ENCODE measurements at places on chromosomes 6 and 20. TPM values are rescaled to one million over a fixed set of nuclear protein-coding genes. Genes with fewer than 3 reads are reported as not detected.

STK35 gene
- 23.2 TPM for total RNA-seq

DNA sequence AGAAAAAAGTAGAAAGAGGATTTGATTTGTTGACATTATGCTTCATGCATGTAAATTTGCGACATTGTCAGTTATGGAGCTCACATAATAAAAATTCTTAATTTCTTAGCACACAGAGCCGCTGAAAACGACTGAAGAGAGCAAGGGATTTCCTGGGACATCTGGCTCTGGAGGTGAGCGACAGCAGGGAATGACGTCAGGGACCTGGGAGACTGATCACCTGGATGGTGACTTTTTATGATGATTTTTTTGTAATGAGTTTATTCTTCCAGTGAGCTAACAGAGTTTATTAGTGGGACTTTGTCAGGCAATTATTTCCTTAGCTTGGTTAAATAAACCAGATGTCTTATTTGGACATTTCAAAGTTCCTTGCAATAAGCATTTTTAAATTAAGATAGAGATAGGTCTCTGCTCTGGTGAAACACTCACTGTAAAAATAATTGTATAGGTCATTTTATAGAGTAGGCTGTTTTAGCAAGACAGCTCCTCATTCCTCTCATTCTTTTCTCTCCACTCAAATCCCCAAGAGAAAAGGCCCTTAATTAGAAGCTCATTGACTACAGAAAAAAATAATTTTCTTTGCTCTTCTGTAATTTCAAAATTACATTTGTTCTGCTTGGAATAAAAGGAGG lies 19.4 kb downstream of the TMEM200A start:
- no peak overlapping the region for H3K4me3 ChIP-seq
- H3K36me3 ChIP-seq, result no peaks in the 10 kb centered on the region
- H3K27me3 ChIP-seq, result no peaks in the 10 kb centered on the region
- DNase-seq, result no peak

GRCh38 chr6:47490676-47491075 lies 13.1 kb downstream of the CD2AP start:
- no peak overlapping the region for H3K4me3 ChIP-seq
- peaks cover 3% of the 10 kb centered on the region for H3K4me1 ChIP-seq
- no peaks in the 10 kb centered on the region for H3K27me3 ChIP-seq

DNA sequence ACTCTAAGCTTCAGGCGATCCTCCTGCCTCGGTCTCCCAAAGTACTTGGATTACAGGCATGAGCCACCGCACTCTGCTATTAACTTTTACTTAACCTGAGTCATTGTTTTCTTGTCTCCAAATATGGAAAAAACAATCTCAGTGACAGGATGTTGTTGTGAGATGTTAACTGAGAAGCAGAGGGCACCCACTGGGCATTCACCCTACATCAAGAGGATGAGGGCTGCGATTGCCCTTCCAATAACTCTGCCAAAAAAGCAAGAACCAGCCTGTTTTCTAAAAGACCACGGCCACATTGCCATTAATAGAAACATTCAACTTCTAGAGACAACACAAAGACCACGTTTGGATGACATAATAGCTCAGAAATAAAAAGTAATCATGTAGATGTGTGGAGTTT lies 107.6 kb upstream of the SGK1 start:
- no peak overlapping the region for H3K4me3 ChIP-seq
- no peaks in the 10 kb centered on the region for H3K36me3 ChIP-seq
- H3K27ac ChIP-seq, result no peak overlapping the region
- H3K4me1 ChIP-seq, result peaks cover 7% of the 10 kb centered on the region

DNA sequence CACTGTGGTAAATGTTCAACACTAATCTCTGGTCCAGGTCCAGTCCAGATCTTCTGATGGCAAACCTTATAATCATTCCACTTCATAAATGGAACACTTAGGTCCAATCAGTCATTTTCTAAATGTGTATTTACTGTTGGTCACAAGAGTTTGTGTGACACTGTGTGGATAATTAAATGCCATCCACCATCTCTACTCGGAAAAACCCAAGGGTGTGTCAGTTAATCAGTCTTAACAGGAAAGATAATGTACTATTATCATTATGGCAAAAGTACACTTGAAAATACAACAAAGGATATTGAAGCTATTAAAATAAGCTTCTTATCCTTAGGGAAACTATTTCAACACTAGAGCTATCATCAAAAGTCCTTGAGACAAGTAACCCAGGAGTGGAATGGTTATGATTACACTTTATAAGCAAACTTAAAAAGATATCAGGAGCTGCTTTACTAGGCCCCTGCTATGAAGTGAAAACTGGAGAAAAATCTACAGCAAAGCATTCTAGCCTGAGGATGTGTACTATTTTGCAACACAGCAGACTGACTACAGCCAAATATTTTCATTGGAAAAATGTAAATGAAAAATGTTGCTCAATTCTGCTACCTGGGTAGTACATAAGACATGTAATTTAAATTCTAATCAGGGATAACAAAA lies 227.9 kb downstream of the LAMA2 start:
- H3K27ac ChIP-seq, result no peak overlapping the region
- H3K27me3 ChIP-seq, result no peaks in the 10 kb centered on the region
- no peak for DNase-seq
- no peak overlapping the region for H3K4me3 ChIP-seq

DNA sequence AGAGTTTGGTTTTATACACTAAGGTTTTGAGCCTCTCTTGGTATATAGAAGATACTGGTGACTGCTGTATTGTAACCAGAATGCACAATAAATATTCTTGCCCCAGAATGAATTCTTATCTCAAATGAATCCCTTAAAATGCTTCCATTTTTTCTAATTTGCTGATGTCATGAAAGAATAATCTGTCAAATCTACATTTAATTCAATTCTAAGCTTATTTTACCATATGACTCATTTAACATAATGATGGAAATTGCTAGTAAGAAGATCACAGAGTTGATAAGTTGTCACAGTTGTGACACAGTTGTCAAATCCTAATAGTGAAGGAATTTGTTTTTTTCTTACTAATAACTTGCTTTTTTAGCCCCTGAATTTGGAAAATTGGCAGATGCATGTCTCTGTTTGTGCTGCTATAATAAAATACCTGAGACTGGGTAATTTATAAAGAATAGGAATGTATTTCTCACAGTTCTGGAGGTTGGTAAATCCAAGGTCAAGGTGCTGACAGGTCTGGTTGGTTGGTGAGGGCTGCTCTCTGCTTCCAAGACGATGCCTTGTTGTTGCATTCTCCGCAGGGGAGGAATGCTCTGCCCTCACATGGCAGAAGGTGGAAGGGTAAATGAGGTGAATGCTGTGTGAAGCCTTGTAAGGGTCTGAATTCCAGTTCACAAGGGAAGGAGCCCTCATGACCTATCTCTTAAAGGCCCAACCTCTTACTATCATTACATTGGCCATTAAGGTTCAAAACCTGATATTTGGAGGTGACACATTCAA lies 4.7 kb downstream of the ECT2L start:
- no peaks in the 10 kb centered on the region for H3K27me3 ChIP-seq
- DNase-seq, result no peak
- no peak overlapping the region for H3K27ac ChIP-seq
- H3K4me3 ChIP-seq, result no peak overlapping the region
- peaks cover 13% of the 10 kb centered on the region for H3K4me1 ChIP-seq

- no peaks in the 10 kb centered on the region for H3K27me3 ChIP-seq
- H3K4me1 ChIP-seq, result peaks cover 6% of the 10 kb centered on the region
- DNase-seq, result no peak
- H3K27ac ChIP-seq, result no peak overlapping the region
Observed at GRCh38 chr6:145842693-145843546, 28.3 kb upstream of the FBXO30 start.

DNA sequence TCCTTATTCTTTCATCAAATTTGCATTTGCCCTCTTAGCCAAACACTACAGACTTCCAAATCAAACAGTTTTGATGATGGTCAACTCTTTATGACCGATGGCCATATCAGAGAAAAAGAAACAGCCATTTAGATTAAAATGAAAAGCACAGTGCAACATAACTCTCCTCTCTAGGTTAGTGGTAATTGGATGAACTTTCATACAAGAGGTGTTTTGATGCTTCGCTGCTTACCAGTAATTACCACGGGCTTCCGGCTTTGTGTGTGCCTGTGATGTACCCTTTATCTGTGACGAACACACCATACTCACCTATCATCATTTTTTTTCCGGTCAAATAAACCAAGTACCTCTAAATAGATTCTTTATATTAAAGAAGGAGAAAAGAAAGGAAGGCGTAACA lies 181.8 kb downstream of the FOXA2 start:
- no peak overlapping the region for H3K4me3 ChIP-seq
- peaks cover 21% of the 10 kb centered on the region for H3K4me1 ChIP-seq
- peaks cover 8% of the 10 kb centered on the region for H3K27me3 ChIP-seq
- H3K36me3 ChIP-seq, result no peaks in the 10 kb centered on the region
- H3K27ac ChIP-seq, result no peak overlapping the region
- no peak for DNase-seq

DNA sequence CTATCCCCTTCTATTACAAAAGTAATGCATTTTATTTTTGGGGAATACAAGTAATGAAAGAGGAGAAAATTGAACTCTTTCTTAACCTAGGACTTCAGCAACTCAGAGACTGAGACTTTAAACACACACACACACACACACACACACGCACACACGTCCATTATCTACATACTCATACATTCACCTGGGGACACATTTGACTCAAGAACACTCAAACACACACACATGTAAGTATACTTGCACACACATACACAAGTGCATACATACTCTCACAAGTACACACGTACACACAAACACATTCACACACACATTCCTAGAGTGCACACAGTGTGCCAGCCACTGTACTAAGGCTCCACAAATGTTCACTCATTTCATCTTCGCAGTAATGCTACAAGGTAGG lies 2.1 kb upstream of the R3HDML start:
- DNase-seq, result no peak
- H3K36me3 ChIP-seq, result no peaks in the 10 kb centered on the region
- H3K27me3 ChIP-seq, result peaks cover 38% of the 10 kb centered on the region

- no peaks in the 10 kb centered on the region for H3K36me3 ChIP-seq
- H3K4me1 ChIP-seq, result no peaks in the 10 kb centered on the region
- H3K4me3 ChIP-seq, result no peak overlapping the region
- no peak for DNase-seq
- peaks cover 2% of the 10 kb centered on the region for H3K27me3 ChIP-seq
Observed at GRCh38 chr20:61744691-61745396, 320.8 kb downstream of the TAF4 start.

GRCh38 chr6:32581315-32582095 lies 8.1 kb downstream of the HLA-DRB1 start:
- H3K27ac ChIP-seq, result no peak overlapping the region
- H3K4me1 ChIP-seq, result no peaks in the 10 kb centered on the region
- H3K36me3 ChIP-seq, result no peaks in the 10 kb centered on the region
- H3K27me3 ChIP-seq, result no peaks in the 10 kb centered on the region
- H3K4me3 ChIP-seq, result no peak overlapping the region

COL9A1 gene
- total RNA-seq, result not detected

DNA sequence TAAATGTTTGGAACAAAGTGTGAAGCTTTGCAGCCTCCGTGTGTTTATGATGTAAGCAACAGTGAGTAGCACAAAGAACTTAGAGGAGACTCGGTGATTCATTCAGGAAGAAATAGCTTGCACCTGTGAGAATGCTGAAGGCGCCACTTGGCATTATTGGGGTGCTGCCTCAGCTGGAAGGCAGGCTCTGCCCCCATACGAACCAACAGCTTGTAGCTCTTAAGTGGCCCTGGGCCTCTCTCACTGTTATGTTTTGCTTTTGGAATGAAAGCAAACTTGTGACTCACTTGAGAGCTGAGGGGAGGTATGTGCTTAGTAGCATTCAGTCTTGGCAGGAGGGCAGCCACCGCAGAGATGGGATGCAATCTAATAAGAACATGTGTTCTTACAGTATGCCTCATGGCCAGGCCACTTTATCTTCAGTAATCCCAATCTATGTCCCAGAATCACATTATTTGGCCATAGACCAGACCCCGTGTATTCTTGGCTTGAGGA lies 310.7 kb downstream of the EYA4 start:
- no peak overlapping the region for H3K4me3 ChIP-seq
- no peak for DNase-seq
- no peaks in the 10 kb centered on the region for H3K36me3 ChIP-seq
- H3K4me1 ChIP-seq, result no peaks in the 10 kb centered on the region

DNA sequence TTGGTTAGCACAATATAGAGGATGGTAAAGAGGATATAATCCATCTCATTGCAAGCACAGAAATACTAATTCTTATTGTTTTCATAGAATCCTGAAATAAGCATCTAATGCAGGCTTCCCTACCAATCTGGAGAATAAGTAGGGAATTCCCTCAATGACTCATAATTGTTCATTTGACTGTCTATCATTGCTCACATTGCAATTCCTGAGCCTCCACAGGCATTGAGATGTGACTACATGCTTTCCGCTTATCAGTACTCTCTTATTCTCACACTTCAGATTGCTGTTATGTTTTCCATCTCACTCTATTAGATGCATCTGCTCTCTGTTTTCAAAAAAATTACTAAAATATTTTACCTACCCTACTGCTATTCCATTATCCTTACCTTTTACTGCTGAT lies 216.2 kb upstream of the PRSS16 start:
- no peaks in the 10 kb centered on the region for H3K4me1 ChIP-seq
- H3K27me3 ChIP-seq, result peaks cover 5% of the 10 kb centered on the region
- no peak overlapping the region for H3K4me3 ChIP-seq
- no peak overlapping the region for H3K27ac ChIP-seq

UNC5CL gene
- 6.9 TPM for total RNA-seq

FAM209B gene
- not detected for total RNA-seq

BTNL2 gene
- total RNA-seq, result not detected

DNA sequence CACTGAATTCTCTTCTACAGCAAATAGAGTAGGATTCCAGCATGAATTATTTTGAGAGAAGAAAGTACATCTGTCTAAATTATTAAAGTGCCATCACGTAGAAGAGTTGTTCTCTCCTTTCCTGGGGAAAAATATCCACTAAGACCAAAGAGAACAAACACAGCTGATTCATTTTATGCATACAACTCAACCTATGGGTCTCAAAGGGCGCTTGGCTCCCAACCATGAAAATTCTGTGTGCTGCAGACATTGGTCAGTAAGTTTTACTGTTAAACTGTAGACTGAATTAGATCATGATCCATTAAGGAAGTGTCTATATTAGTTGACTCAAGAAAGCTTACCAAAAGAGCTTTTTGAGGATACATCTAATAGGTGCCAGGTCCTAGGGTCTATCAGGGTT lies 83.5 kb downstream of the FRK start:
- no peaks in the 10 kb centered on the region for H3K4me1 ChIP-seq
- H3K36me3 ChIP-seq, result no peaks in the 10 kb centered on the region
- no peak for DNase-seq

All from suprapubic skin (tissue), 4 donors.